ENCODE measurements at places on chromosomes 16 and 17.

DNA sequence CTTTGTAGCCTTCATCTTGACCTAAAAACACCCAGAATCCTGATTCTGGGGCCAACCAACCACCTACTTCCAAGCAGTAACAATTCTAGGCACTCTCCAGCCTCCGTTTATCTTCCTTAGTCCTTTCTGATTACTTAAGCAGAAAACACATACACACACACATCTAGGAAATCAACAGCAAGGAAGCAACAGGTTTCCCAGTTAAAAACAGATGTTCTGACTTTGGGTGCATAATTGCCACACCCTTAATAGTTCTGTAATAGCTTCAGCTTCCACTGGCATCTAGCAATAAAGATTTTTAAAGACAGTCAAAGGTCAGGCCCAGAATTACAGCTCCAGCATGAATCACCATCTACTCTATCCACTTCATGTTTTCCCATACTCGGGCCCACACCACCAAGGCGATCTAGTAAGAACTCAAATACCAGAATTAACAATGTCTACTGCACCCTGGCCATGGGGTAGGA lies 2.6 kb downstream of the ARHGAP17 start:
- no peak overlapping the region for H3K27ac ChIP-seq
- H3K4me3 ChIP-seq: peak overlapping the region; percentile 28
- peaks cover 28% of the 10 kb centered on the region for H3K36me3 ChIP-seq
- DNase-seq: no peak

GRCh38 chr17:71208111-71208704 lies 912.6 kb upstream of the SOX9 start:
- no peak overlapping the region for H3K4me3 ChIP-seq
- H3K27ac ChIP-seq: no peak overlapping the region
- DNase-seq: no peak
- H3K36me3 ChIP-seq: no peaks in the 10 kb centered on the region

- no peak overlapping the region for H3K27ac ChIP-seq
- peaks cover 5% of the 10 kb centered on the region for H3K36me3 ChIP-seq
- no peak overlapping the region for H3K4me3 ChIP-seq
- no peak for DNase-seq
Observed at GRCh38 chr17:40352237-40352778, 12.2 kb downstream of the GJD3 start.

DNA sequence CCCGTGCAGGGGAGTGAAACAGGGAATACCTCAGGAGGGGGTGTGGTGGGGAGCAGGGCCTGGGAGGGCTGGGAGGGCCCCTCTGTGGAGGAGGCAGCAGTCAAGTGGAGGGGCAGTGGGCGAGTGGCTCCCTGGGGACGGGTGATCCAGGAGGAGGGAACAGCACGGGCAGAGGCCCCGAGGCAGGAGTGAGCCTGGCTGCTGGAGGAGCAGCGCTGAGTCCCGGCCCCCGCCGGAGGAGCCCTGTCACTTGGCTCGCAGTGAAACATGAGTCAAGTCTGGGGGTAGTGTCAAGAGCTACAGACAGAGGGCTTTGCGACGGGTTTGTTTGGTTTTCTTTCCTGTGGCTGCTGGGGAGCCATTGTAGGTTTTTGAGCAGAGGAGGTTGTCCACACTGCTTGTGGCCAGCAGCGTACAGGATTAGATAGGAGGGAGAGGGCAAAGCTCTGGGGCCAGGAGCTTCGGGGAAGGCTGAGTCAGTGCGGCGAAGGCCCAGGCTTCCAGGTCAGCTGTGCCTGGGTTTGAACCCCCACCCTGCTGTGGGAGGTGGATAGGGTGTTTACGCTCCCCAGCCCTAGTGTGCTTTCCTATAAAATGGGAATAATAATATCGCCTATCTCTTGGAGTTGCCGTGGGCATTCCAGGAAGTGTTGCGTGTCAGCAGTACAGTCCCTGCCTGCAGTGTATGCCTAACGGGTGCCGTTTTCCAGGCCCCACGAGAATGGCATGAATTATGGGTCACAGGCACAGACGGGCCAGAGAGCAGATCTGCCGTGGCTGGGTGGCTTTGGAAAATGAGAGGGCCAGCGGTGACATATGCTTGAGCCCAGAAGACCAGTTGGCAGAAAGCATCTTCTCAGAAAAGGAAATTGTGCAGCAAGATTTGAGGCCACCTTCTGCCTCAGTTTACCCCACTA lies 115.9 kb upstream of the CIBAR2 start:
- no peak overlapping the region for H3K27ac ChIP-seq
- H3K4me1 ChIP-seq: no peaks in the 10 kb centered on the region
- no peaks in the 10 kb centered on the region for H3K27me3 ChIP-seq

DNA sequence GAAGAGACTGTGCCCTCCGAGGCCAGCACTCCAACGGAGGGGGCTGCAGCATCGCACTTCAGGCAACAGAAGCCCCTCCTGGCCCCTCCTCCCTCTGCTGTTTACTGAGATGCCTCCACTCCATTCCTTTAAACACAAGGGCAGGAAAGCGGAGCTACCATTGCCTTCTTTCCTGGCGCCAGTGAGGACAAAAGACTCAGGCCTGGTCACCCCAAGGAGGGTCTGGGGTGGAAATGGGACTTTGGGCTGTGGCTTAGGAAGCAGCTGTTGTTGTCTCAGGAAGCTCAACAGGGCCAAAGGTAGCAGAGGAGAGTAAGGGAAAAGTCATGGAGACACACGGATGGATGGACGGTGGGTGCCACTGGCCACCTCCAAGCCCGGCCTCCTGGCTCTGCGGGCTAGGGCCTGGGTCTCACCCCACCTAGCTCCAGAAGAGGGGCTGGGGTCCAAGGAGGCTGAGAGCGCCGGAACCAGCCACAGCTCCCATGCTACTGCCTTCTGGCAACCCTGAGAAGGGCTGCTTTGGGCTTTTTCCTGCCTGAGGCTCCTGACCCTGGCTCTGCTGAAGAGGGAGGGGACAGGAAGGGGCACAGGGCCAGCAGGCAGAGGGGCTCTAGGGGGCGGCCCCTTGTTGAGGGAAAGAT lies 11.1 kb downstream of the CD300LG start:
- no peaks in the 10 kb centered on the region for H3K36me3 ChIP-seq
- no peak overlapping the region for H3K4me3 ChIP-seq
- no peak overlapping the region for H3K27ac ChIP-seq

Measured in activated naive CD4-positive, alpha-beta T cell treated with anti-CD3 and anti-CD28 coated beads for 36 hours (primary cell).